CD8-positive, alpha-beta T cell (primary cell): ENCODE measurements at places on chromosomes 16 and 17. TPM values are rescaled to one million over a fixed set of nuclear protein-coding genes. Genes with fewer than 3 reads are reported as not detected.

The PMFBP1 gene
- 0.50 TPM for total RNA-seq

The ALOXE3 gene
- total RNA-seq: 0.11 TPM

The ODAD4 gene
- total RNA-seq: 1.6 TPM

The CNTROB gene
- 20.1 TPM for total RNA-seq

The EFCAB5 gene
- 1.1 TPM for total RNA-seq

The HEATR9 gene
- total RNA-seq: 2.1 TPM

The CACNA1G gene
- not detected for total RNA-seq

The GJD3 gene
- not detected for total RNA-seq

The SYNGR2 gene
- total RNA-seq: 36.4 TPM

The VTN gene
- total RNA-seq: 0.49 TPM

The GCGR gene
- total RNA-seq: not detected

The KIF2B gene
- not detected for total RNA-seq
